ENCODE measurements at places on chromosomes 5 and 9.

GRCh38 chr5:172561151-172561550 is 79.9 kb upstream of the NEURL1B start:
- peak; percentile 3 for DNase-seq

- DNase-seq, result no peak
Measured at GRCh38 chr5:146697211-146697610, 181.2 kb upstream of the GPR151 start.

- DNase-seq, result peak; percentile 41
Measured at GRCh38 chr5:93072831-93073459, 508.1 kb downstream of the NR2F1-AS1 start.

DNA sequence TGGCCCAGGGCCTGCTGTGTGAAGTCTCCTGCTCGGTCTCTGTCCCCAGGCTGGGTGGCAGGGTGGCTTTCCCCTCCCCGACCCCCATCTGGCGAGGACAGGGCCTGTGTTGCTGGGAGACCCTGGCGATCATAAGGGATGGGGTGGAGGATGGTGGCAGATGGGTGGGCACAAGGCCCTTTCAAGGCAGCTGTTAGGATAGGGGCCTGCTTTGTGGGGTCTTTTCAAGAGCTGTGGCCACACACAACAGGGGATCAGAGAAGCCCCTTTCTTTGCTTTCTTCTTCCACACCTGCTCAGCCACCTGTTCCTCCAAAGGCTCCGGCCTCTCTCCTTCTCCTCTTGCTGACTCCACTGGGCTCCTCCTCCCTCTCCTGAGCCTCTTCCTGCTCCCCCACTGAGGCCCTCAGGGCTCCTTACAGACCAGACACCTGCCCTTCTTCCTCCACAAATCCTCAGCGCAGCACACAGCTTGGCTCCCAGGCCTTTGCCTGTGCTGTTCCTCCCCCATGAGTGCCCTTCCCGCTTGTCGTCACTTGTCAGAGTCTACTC is 15.0 kb upstream of the NEURL1B start:
- DNase-seq, result no peak

DNA sequence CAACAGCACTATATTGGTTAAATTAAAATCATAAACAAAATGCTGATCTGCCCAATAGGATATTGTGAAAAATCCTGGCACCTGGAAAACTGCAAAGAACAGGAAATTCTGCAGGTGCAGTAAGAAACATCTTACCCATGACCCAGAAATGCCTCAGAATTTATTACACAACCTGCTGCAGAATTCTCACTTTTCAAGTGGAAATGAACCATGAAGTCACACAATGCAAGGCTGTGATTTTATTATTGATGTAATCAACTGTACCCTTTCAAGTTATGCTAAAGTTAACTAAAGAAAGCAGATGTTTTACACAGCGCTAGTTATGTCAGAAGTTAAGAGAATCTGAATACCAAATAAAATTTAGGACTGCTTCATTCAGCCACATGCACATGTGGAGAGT is 6.0 kb downstream of the STRBP start:
- no peak for DNase-seq

DNA sequence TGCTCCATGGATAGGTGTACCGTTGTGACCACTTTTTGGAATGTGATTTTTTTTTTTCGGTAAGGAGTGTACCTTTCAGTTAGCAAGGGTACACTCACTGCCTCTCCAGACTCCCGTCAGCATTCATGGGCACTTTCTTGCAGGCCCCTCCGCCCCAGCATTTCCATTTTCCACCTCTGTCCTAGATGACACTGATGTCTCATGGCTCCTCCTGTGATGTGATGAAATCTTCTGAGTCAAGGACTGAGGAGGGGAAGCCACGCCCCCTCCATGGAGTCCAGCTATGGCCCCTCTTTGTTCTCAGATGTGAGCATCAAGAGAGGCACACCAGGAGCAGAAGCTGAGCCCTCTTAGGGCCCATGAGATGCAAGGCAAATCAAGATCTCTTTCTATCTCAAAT is 61.8 kb downstream of the CTSL start:
- DNase-seq, result no peak

GRCh38 chr5:54883374-54884194 is 101.8 kb downstream of the ESM1 start:
- DNase-seq, result peak; percentile 52

DNA sequence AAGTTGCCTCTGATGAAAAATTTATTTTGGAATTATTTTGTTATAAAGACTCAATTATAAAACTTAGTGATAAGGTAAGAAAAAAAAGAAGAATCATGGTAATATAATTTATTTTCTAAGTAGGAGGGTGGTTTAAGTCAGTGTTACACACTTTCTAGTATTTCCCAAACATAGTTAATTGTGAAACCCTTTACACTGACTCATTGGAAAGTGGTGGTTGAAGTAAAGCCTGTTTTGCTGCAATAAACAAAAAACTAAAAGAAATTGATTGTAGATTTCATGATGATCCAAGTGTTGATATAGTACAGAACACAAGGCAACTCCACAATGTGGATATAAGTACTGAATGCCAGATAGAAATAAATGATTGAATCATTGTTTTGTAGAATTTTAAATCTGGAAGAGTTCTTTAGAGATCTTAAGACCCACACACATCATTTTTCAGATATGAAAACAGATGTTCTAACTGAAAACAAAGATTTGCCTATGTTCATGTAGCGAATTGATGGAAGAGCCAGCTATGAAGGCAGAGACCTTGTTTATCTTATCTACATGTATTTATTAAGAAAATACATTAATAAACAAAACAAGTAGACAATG is 539.8 kb downstream of the PRELID2 start:
- no peak for DNase-seq

- DNase-seq, result peak; percentile 36
Measured at GRCh38 chr9:112086627-112087026, 88.5 kb downstream of the SUSD1 start.

DNA sequence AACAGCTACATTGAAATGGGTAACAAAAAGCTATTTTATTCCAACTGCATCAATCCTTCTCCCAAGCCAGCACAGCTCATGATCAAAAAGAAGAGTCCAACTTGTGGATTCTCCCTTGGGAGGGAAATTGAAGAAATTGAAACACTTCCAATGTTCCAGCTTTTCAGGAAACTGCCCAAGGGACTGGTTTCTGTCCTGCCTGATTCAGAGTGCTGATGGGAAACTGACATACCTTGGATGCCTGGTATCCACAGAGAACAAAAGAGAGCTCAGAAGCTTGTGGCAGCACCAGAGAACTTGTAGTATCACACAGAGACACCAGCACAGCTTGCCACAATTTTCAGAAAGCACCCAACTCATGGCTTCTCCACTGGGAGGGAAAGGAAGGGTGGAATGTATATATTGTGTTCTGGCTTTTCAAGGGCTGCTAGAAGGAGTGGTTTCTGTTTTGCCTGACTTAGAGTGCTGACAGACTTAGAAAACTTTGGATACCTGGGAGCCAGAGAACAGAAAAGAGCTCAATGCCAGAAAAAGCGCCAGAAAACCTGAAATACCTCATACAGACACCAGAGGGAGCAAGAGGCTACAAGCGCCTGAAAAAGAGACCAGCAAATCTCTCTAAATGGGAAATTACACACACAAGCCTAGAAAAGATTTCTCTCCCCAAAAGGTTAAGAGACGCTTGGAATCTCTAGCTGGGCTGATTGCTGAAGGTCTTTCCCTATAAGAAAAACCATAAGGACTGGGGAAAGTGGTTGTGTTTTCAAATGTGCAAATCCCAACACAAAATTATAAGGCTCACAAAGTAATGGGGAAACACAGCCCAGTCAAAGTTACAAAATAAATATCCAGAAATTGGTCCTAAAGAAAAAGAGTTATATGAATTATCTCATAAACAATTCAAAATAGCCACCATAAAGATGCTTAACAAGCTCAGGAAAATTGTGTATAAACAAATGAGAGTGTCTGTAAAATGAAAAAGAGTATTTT is 178.8 kb downstream of the SPOCK1 start:
- DNase-seq, result peak; percentile 71

GRCh38 chr5:124773315-124774311 is 27.2 kb upstream of the ZNF608 start:
- DNase-seq, result no peak

DNA sequence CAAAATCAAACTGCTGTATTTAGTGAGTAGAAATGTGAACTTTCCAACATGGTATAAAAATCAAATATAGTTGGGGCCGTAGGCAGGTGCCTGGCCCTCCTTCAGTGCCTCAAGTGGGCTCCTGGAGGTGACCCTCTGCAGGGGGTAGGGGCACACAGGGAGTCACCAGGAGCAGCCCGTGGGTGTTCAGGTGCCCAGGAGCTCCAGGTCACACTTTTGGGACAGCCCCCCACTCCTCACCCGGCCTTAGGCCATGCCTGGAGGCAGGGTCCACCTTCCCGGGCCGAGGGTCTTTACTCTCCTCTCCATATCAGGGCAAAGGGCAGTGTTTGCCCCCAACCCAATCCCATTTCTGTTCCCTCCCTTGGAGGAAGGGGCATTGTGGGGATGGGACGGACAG is 108.0 kb upstream of the MTAP start:
- no peak for DNase-seq

- no peak for DNase-seq
Measured at GRCh38 chr5:56490971-56491468, 257.9 kb upstream of the ANKRD55 start.

GRCh38 chr5:71829206-71829605 is 110.1 kb downstream of the CARTPT start:
- no peak for DNase-seq

DNA sequence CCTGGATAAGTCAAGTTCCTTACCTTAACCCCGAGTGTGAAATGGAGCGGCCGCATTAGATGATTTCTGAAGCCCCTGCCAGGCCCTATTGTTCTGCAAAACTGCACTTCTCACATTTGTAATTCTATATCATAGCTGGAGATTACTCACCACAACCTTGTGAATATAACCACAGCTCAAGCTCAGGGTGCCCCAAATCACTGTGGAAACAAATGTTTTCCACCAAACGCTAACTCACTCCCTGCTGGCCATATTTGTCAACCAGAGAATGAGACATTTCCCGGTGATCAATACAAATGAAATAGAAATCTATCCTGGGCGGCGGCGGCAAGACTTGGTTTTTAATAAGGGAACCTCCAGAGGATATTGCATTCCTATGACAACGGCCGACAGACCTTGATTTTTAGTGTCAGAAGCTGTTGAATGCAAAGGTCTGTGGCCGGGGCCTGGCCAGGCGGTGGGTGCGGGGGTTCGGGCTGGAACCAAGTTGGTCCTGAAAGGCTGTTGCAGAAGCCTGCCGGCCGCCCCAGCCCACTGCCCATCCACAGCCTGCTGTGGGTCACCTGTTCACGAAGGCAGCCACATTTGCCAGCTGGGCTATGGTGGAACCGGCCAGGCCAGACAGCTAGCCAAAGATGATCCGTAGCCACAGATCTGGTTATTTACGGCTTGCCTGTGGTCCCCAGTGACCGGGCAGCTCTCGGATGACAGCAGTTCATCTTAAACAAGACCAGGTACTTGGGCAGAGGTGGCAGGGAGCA is 93.9 kb upstream of the LMX1B start:
- no peak for DNase-seq

DNA sequence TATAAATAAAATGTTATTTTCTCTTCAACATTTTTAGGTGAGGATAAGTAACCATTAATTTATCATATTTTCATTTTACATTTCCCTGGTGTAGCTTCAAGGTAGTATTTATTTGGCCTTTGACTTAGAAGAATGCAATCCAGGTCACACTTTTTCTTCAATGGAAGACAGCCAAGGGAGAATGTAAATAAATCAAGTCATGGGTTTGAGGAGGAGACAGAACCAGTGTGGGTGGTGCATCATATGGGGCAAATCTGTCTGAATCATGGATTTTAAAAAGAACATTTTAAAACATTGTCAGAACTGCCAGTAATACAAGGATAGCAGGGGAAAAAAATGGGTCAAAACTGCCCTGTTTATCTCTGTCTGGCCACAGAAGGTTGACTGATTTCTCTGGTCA is 229.5 kb downstream of the FAM114A2 start:
- DNase-seq, result no peak

GRCh38 chr9:106620866-106621265 is 242.1 kb upstream of the ZNF462 start:
- no peak for DNase-seq

DNA sequence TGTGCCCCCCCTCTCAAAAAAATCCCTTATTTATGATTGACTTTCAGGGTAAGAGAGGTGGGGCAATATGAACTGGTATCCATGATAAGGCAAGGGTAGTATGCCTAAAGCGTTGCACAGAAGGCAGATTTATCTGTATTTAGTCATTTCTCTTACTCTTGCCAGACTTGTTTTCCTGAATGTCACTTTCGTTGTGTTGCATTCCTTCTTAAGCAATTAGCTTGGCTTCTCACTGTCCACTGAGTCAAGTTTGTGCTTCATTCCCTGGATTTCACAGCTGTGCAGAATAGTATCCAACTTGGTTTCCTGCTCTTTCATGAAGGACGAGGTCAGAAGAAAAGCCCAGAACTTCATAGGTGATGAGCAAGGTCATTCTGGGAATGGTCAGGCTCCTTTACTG is 301.5 kb upstream of the ACTBL2 start:
- peak; percentile 70 for DNase-seq

GRCh38 chr5:69485471-69485870 is 7.1 kb upstream of the OCLN start:
- no peak for DNase-seq

DNA sequence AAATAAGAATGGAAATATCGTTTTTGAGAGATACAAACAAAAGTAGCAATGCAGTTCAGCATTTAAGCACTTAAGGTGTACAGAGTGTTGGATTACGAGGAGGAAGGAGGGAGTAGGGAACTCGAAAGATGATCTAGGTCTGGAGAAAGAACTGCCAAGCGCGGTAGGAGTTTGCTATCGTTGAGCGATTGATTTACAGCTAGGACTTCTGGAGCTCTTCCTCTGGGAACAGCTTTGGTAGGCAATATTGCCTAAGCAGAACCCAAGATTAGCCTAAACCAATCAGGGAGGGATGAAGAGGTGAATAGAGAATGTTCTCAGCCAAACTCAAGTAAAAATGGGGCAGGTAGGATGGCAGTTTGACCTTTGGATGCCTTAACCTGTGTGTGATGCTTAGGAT is 965 bp downstream of the CLTA start:
- no peak for DNase-seq

DNA sequence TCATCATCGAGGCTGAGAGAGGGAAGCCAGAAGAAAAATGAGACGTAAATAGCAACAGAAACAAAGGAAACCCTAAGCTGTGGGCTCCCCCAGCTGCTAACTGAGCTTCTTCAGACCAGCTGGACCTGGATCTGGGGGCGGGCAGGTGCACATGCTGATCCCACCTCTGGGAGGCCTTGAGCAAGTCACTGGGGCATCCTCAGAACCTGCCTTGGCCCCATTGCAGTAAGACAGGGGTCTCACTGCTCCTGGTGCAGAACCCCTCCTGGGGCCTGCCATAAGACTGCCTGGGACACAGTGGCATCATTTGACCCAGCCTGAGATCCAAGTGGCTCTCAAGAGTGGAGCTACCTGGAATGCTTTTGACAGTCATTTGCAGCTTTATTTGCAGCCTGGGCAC is 77.4 kb downstream of the PHF2 start:
- no peak for DNase-seq

GRCh38 chr5:176627582-176627981 is 2.8 kb downstream of the SNCB start:
- no peak for DNase-seq

GRCh38 chr5:117414926-117415325 is 840.3 kb upstream of the SEMA6A start:
- no peak for DNase-seq

GRCh38 chr5:90528601-90529193 is 687 bp downstream of the LYSMD3 start:
- DNase-seq, result peak; percentile 11

- DNase-seq, result no peak
Measured at GRCh38 chr9:137452006-137452760, 7.0 kb downstream of the NSMF start.

GRCh38 chr5:152125661-152126205 is 201.1 kb upstream of the GLRA1 start:
- DNase-seq, result no peak

Measured in AG10803 (cell line).